Umbilical cord (tissue), 2 donors: ENCODE measurements at places on chromosomes 6 and 20. TPM values are rescaled to one million over a fixed set of nuclear protein-coding genes. Genes with fewer than 3 reads are reported as not detected.

TSBP1 gene
- 1.7 TPM for total RNA-seq

ZSCAN23 gene
- total RNA-seq, result 6.5 TPM

SIRPG gene
- total RNA-seq, result 3.4 TPM

HLA-DPB1 gene
- total RNA-seq, result 1.7 TPM

SDCBP2 gene
- total RNA-seq, result 7.9 TPM

ANKRD66 gene
- 9.4 TPM for total RNA-seq

NRN1 gene
- 3.6 TPM for total RNA-seq

ARFGEF2 gene
- total RNA-seq, result 23.8 TPM

ADGB gene
- total RNA-seq, result 0.48 TPM

FRK gene
- 2.6 TPM for total RNA-seq

OOEP gene
- not detected for total RNA-seq

TGM3 gene
- not detected for total RNA-seq

SLC17A2 gene
- total RNA-seq, result 0.48 TPM

MICAL1 gene
- 48.6 TPM for total RNA-seq

EPB41L1 gene
- total RNA-seq, result 7.5 TPM

MUCL3 gene
- total RNA-seq, result 2.4 TPM

LY6G6D gene
- not detected for total RNA-seq

CST4 gene
- not detected for total RNA-seq

SLC22A7 gene
- total RNA-seq, result not detected

ARMC2 gene
- total RNA-seq, result 3.1 TPM

CST7 gene
- total RNA-seq, result not detected

HAO1 gene
- not detected for total RNA-seq

ADGRG6 gene
- 104 TPM for total RNA-seq

IP6K3 gene
- 4.1 TPM for total RNA-seq

TMEM239 gene
- 1.2 TPM for total RNA-seq

B3GALT4 gene
- total RNA-seq, result 7.7 TPM

TRIM10 gene
- 4.3 TPM for total RNA-seq

SLC17A3 gene
- 6.7 TPM for total RNA-seq

LTB gene
- 0.96 TPM for total RNA-seq
